ENCODE measurements at places on chromosomes 5 and 9. TPM values are rescaled to one million over a fixed set of nuclear protein-coding genes. Genes with fewer than 3 reads are reported as not detected.

CDH9 gene
- not detected for total RNA-seq

GPR150 gene
- 0.20 TPM for total RNA-seq

SLC6A19 gene
- not detected for total RNA-seq

LCN10 gene
- under 0.01 TPM for total RNA-seq

APBA1 gene
- total RNA-seq: 3.1 TPM

TTC39B gene
- total RNA-seq: 8.2 TPM

TERT gene
- total RNA-seq: not detected

HRH2 gene
- not detected for total RNA-seq

SPATA31C1 gene
- not detected for total RNA-seq

TMEM232 gene
- 5.1 TPM for total RNA-seq

FSTL4 gene
- not detected for total RNA-seq

SNX30 gene
- 15.1 TPM for total RNA-seq

KCNMB1 gene
- not detected for total RNA-seq

GARIN3 gene
- not detected for total RNA-seq

DMRT2 gene
- total RNA-seq: 1.6 TPM

DRD1 gene
- not detected for total RNA-seq

ERAP2 gene
- 44.8 TPM for total RNA-seq

GHR gene
- 11.8 TPM for total RNA-seq

GMCL2 gene
- total RNA-seq: not detected

MCTP1 gene
- 43.4 TPM for total RNA-seq

SPOUT1 gene
- 20.5 TPM for total RNA-seq

EPB41L4A gene
- total RNA-seq: 4.8 TPM

EIF4E1B gene
- not detected for total RNA-seq

SEMA6A gene
- 0.20 TPM for total RNA-seq

TMEM252 gene
- total RNA-seq: not detected

CACFD1 gene
- 1.2 TPM for total RNA-seq

LAMC3 gene
- total RNA-seq: 0.37 TPM

QRFP gene
- not detected for total RNA-seq

FCN2 gene
- not detected for total RNA-seq

FAM151B gene
- 2.5 TPM for total RNA-seq

SLC31A2 gene
- 22.8 TPM for total RNA-seq

TRIP13 gene
- 29.8 TPM for total RNA-seq

FRRS1L gene
- not detected for total RNA-seq

LEAP2 gene
- 0.37 TPM for total RNA-seq

C7 gene
- total RNA-seq: 0.39 TPM

PRR7 gene
- total RNA-seq: 26.1 TPM

GRIN3A gene
- not detected for total RNA-seq

NEK6 gene
- total RNA-seq: 41.9 TPM

ARHGEF39 gene
- total RNA-seq: 1.5 TPM

RETREG1 gene
- total RNA-seq: 2.7 TPM

RNF180 gene
- 0.37 TPM for total RNA-seq

GPX3 gene
- total RNA-seq: 3.1 TPM

IFNK gene
- total RNA-seq: not detected

MVB12B gene
- 1.2 TPM for total RNA-seq

CNTNAP3 gene
- not detected for total RNA-seq

NR4A3 gene
- 0.37 TPM for total RNA-seq

ICE1 gene
- total RNA-seq: 38.3 TPM

ARSI gene
- 2.0 TPM for total RNA-seq

OR1Q1 gene
- not detected for total RNA-seq

IL5 gene
- not detected for total RNA-seq

SPINK7 gene
- not detected for total RNA-seq

CNTFR gene
- total RNA-seq: 0.37 TPM

ZNF883 gene
- total RNA-seq: 2.0 TPM

BTNL8 gene
- total RNA-seq: not detected

RASGEF1C gene
- total RNA-seq: not detected

CDH6 gene
- under 0.01 TPM for total RNA-seq

ZNF782 gene
- 4.0 TPM for total RNA-seq

FAM81B gene
- not detected for total RNA-seq

SREK1 gene
- total RNA-seq: 49.2 TPM
